ENCODE measurements at places on chromosomes 16 and 17.

DNA sequence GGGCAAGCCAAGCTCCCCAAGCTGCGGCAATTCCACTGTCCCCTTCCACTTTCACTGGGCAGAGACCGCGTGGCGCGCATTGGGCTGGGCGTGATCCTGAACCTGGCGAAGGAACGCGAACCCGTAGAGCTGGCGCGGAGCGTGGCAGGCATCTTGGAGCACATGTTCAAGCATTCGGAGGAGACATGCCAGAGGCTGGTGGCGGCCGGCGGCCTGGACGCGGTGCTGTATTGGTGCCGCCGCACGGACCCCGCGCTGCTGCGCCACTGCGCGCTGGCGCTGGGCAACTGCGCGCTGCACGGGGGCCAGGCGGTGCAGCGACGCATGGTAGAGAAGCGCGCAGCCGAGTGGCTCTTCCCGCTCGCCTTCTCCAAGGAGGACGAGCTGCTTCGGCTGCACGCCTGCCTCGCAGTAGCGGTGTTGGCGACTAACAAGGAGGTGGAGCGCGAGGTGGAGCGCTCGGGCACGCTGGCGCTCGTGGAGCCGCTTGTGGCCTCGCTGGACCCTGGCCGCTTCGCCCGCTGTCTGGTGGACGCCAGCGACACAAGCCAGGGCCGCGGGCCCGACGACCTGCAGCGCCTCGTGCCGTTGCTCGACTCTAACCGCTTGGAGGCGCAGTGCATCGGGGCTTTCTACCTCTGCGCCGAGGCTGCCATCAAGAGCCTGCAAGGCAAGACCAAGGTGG lies 9.8 kb downstream of the SARM1 start:
- no peak for DNase-seq

- DNase-seq: no peak
These were observed 147.7 kb downstream of the ABCC12 start for GRCh38 chr16:48008011-48008525.

DNA sequence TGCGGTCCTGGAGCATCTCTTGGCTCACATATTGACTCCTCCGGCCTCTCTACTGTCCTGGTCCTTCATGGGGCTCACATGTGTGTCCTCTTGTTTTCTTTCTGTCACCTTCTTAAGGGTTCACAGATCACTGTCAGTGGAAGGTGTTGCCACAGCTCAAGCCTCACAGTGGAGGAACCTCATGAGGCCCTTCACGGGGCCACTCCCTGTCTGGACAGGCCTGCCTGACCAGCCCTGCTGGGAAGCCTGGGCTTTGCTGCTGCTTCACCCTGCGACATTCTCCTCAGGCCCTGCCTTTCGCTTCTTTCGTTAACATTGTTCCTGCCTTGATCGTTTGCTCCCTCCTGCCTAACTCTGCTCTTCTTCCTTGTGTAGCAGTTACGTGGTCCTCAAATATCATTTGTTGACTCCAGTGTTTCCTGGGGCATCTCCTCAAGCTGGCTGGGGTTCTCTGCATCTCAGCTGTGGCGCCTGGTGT lies 55.9 kb downstream of the WDR45B start:
- no peak for DNase-seq

- DNase-seq: no peak
These were observed 14.4 kb downstream of the PIPOX start for GRCh38 chr17:29057361-29057760.

- no peak for DNase-seq
These were observed 5.8 kb upstream of the MRPL58 start for GRCh38 chr17:75006653-75007052.

DNA sequence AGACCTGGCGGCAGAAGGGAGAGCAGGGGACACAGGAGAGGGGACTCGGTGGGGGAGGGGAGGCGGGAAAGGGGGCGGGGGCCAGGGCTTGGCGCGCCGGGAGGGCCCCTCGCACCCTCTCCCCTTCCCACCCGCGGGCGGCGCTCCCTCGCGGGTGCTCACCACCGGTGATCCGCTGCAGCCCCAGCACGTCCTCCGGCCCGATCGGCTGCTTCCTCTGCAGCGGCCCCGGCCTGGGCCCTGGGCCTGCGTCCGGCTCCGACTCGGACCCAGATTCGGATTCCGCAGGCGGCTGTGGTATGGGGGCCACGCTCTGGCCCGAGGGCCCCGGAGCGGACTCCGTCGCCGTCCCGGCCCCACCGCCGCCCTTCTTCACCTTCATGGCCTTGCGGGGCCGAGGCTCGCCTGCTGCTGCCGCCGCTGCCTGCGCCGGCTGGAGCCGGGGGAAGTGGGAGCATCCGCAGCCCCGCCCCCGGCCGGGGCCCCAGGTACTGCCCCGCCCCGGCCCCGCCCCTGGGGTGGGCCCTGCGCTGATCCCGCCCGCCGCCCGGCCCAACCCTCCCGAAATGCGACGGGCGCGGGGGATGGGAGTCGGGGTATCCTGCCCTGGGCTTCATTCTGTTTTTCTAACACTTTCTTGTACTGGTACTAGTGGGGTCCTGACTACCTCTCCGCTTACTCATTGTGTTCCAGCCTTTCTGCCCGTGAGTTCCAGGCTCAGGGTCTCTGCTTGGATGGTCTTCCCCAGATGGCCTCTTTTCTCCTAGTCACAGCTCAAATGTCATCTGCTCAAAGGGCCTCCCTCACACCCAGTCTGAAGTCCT lies at the start of gene UNC119:
UNC119 (minus strand) TSS at position 449 of the 824 bp plus-strand sequence; CDS start at position 382, 67 bp downstream.
- DNase-seq: peak; percentile 80

DNA sequence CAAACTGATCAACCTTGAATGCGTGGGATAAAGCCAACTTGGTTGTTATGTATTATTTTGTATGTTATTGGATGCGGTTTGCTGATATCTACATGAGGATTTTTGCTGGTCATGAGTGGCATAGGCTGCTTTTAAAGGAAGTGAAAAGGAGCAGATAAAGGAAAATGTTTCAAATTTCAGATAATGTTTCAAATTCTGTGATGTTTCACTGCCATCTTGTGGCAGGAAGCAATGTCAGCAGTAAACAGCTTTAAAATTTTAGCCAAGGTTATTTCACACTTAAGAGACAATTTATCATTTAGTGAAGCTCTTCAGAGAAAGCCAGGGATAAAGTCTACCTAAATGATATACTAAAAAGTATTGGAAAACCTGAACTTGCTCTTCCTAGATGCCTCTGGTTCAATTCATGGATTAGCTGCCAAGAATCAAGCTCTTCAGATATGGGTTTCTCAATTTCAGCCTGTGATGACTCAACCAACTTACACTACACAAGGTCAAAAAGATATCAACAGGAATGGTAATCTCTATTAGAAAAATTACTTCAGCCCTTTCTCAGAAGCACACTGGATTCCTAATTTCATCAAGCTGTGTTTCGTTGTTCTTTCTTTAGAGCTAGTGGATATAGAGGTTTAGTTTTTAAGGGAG lies 136.0 kb upstream of the C17orf78 start:
- DNase-seq: peak; percentile 46

DNA sequence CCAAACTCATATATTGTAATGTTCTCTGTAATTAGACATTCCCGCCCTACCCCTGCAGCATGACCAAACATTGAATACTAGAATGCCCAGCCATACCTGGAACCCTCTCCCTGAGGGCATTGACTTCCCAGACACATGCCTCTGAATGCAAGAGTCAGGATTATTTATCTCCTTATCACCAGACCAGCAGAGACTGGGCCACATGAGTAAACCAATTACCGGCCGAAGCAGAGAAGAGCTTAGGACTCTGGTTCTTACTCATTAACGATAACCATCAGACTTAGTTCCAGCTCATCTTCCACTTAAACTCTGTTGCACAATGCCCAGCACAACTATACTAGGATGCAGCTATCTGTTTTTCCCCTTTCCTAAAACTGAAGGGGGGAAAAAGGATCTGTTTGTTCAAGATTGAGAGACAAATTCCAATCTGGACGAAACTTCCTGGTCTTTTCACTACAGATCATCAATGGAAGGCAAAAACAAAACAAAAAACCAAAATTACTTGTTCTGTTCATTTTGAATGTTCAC lies 88.2 kb upstream of the CORO6 start:
- no peak for DNase-seq

DNA sequence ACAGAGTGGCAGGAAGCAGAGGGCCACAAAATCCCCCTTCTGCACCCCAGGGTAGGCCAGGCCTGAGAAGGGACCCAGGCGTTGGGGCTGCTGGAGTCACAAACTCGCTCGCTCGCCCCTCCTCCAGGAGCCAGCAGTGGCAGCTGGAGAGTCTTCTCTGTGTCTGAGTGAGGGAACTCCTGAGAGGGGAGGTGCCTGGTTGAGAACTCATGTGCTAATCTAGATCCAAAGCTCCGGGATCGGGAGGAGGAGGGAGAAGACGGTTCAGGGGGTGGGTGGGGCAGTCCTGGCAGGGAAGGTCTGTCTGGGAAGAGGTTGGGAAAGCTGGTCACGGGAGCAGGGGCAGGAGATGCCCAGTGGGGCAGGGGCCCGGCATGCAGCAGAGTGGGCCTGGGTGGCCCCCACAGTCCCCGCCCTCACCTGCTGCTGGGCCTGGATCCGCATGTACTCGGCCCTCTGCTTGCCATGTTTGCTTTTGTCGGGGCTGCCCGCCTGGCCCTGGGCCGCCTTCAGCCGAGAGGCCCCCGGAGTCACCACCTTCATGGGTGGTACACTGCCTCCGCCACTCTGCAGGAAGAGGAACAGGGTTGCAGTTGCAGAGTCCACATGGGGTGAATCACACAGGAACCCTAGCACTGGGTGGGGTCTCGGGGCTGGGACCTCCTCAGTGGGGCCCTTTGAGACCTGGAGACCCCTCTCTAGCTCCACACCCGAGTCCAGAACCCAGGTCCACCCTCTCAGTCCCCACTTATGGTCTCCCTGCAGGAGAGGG lies 62.2 kb downstream of the SRCIN1 start:
- no peak for DNase-seq

- no peak for DNase-seq
These were observed 51.4 kb upstream of the NFAT5 start for GRCh38 chr16:69514356-69514755.

- no peak for DNase-seq
These were observed 29.0 kb upstream of the ADORA2B start for GRCh38 chr17:15915961-15916360.

- no peak for DNase-seq
These were observed 587.7 kb downstream of the MAF start for GRCh38 chr16:79012671-79013434.

GRCh38 chr16:66948134-66948836 lies 12.8 kb upstream of the CES3 start:
- DNase-seq: no peak

DNA sequence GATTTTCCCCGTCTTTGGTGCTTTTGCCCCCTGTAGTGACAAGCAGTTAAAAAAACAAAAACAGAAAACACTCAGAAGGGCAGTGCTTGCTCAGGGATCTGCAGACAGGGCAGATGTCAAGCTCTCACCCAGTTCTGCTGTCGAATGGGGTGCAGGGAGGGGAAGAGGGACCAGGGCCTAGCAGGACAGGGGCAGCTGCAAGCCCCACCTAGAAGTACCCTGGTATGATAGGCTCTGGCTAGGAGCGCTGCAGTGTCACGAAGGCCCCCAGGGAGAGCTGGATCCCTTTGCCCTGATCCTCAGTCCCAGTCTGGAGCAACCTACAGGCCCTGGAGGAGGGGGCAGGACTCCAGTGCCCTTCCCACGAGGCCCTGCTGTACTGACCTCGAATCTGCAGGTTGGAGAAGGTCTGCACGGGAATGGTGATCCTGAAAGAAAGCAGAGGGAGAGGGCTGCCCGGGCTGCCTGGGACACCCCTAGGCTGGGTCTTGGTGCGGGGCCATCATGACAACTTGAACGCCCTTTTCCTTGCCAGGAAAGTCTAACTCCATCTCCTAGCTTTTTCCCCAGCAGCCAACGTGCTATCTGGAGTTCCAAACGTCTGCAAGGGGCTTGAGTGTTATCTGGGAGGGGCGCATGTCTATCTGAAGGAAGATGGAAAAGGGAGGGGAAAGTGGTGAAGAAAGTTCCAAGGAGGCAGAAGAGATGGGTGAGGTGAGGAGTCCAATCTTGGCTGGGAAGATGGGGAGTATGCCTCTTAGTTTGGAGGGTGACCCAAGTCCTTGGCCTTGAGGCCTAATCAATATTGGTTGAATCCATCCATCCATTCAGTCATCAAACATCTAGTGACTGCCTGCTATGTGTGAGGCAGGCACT lies 4.8 kb downstream of the GFAP start:
- DNase-seq: no peak

DNA sequence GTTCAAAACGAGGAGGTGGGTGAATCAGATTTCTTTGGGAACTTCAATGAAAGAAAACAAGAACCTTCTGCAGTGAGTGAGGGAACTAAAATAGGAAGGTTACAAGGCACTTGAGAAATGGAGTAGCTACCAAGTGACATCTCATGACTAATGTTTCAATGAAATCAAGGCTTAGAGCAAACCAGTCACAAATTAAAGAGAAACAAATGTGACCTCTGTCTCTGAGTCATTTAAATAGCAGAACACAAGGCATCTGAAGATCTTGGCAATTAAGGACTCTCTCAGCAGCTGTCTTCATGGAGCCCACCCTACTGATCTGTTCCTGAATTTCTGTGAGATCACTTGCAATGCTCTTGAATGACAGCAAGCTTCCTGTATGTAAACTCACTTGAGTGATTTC lies 109.5 kb downstream of the CDH11 start:
- no peak for DNase-seq

- no peak for DNase-seq
These were observed 2.7 kb downstream of the SHCBP1 start for GRCh38 chr16:46618516-46618915.

DNA sequence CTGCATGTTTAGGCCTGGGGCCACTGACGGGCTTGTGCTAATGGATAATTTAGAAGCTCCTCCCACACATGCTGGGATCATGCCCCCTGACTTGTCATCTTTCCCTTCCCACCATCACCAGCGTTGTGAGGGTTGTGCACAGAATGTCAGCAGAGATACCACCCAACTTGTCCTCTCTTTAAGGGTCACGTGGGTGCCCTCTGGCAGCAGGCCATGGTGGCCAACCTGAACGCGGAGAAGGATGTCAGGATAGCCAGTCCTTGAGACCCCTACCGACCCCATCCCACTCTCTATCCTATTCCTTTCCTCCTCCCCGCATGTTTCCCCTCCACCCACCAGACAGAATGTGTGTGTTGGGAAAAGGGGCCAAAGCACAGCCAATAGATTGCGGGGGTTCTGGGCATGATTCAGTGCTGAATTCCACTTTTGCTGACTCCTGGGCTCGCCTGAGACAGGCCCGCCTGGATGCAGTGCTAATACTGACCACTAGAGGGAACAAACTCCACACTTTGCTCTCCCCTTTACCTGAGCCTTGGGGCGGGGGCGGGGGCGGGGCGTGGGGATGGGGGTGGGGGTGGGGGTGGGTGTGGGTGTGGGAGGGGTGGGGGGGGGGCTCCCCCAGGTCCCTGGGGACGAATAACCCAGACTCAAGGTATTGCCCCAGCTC lies at the start of gene GH2:
GH2 (minus strand) TSS at position 10 of the 667 bp plus-strand sequence. CDS start 143 bp downstream, outside the sequence.
- peak; percentile 39 for DNase-seq

GRCh38 chr16:74991593-74992403 lies 6.9 kb upstream of the WDR59 start:
- DNase-seq: no peak

- DNase-seq: peak; percentile 98
These were observed at the start of gene ALDH3A2 for GRCh38 chr17:19648475-19649273. ALDH3A2 (plus strand) TSS chr17:19648751; CDS start chr17:19648972, 221 bp downstream.

DNA sequence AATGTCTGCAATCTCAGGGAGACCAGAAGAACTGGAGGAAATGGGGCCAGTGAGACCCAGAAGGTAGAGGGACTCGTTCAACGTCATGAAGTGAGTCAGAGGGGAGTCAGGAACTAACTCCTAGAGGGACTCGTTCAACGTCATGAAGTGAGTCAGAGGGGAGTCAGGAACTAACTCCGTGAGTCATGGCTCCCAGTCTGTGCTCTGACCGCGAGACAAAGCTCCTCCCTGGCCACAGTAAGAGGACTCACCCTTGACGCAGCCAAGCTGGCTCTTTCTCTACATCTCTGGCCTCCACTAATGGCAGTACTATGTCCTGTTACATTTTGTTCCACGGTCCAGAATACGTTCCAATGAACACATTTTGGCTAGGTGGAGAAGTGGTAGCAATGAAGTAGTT lies 902.5 kb downstream of the KCNJ2 start:
- no peak for DNase-seq

Measured in NCI-H1436 (cell line).